ENCODE measurements at places on chromosomes 5 and 9.
A peak's percentile ranks its signal among the peaks of the same experiment; 100 is the strongest.

GRCh38 chr5:81226949-81227348 lies 6.2 kb upstream of the CKMT2 start:
- DNase-seq, result no peak

GRCh38 chr5:125327676-125328075 lies 581.2 kb upstream of the ZNF608 start:
- no peak for DNase-seq

DNA sequence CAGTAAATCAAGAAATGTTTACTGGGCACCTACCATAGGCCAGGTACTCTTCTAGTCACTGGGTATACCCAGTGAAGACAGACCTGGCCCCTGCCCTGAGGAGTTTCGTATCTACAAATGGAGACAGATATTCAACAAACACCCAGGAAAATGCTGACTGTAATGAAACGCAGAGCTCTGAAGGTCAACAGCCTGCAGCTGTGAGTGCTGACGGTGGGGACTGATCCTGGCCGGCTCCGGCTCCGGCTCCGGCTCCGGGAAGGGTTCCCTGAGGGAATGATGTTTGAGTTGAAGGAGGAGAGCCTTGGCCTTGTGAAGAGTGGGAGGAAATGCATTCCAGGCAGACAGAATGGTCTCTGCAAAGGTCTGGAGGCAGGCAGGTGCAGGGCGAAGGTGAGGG lies 23.1 kb downstream of the FGFR4 start:
- DNase-seq, result no peak

GRCh38 chr5:10308844-10309243 lies 1.1 kb upstream of the CMBL start:
- DNase-seq, result no peak

DNA sequence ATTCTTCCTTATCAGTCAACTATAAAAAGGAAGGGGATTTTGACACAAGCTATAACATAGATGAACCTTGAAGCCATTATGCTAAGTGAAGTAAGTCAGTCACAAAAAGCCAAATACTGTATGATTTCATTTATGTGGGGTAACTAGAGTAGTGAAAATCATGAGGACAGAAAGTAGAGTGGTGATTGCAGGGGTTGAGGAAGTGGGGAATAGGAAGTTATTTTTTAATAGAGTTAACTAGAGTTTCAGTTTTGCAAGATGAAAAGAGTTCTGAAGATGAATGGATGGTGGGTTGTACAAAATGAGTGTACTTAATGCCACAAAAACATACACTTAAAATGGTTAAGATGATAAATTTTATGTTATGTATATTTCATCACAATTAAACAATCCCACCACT lies 65.4 kb upstream of the FAM174A start:
- DNase-seq, result no peak

DNA sequence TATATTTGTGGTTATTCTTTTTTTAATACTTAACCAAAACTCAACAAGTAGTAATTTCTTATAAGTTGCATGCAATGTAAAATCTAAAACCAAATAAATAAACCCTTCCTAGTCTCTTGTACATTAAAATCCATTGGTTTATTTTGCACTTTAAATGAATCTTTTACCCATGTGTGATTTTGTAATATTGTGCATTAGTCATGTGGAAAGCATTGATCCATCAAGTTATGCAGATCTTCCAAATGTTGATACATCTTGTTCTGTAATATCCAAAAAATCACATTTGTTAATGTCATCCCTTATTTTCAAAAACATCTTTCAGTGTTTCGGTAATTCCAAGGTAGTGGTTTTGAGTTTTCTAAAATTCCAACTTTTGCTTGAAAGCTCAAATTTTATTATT lies 63.3 kb downstream of the CWC27 start:
- DNase-seq, result no peak

DNA sequence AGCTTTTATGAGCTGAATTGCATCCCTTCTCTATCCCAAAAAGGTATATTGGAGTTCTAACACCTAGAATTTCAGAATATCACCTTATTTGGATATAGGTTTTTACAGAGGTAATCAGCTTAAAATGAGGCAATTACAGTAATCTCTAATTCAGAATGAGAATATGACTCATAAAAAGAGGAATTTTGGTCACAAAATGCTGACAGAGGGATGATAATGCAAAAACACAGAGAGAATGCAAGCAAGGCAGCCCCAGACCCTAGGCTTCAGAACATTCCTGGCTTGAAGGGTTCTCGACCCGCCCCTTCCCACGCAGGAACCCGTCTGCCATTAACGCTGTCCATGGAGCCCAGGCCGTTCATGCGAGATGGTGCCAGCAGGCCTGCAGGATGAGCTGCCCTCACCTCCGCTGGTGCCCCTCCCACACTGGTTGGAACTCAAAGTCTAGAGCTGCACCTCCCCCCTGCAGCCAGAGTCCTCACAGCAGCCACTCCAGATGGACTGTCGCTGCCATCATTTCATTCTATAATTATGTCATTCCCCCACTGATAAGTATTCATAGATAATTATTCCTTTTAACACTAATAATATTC lies 1173.4 kb upstream of the ACO1 start:
- no peak for DNase-seq

GRCh38 chr5:67192719-67193438 lies 3.7 kb downstream of the CD180 start:
- no peak for DNase-seq

DNA sequence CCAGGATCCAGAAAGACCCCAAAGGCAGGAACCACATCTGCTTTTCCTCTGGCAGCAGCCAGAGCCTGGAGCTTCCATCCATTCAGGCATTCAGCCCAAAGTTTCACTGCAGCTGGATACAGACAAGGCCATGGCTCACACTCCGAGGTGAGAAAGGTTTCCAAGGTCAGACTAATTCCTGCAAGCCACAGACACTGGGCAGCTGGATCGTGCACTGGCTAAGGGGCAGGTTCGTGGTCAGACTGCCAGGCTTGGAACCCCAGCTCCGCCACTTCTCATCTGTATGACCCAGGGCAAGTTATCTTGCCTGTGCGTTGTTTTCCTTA lies 36.9 kb downstream of the SPOCK1 start:
- no peak for DNase-seq

DNA sequence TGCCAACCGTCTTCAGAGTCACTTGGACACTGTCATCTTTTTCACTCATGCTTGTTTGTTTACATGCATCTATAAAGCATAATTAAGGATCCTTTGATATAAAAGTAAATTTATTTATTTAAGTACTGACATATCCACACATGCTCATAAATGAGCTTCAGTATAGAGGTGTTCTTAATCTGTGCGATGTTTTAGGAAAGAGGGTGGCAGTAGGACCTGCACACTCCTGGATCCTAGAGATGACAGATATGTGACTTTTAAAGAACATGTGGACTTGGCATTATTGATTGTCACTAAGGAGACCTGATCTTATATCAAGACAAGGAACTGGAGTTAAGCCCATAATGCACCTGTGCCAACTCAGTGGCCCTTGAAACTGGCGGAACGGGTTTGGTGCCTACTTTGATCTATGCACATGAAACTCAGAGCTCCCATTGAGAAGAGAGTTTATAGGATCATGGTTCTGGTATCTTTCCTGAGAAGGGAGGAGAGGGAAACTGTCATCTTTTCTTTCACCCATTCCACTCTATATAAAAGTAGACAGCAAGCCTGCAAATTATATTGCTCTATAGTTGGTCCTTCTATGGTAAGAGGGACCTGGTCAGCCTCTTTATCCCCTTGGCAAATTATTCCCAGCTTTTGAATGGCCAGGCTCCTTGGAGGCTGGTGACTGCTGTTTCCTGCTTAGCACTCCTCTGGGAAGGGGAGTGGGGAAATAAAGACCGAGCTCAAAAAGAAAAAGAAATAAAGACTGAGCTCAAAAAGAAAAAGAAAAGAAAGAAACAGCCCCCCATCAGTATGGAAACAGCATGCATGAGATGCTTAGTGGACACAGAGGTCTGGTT lies 57.8 kb upstream of the LIFR start:
- no peak for DNase-seq

DNA sequence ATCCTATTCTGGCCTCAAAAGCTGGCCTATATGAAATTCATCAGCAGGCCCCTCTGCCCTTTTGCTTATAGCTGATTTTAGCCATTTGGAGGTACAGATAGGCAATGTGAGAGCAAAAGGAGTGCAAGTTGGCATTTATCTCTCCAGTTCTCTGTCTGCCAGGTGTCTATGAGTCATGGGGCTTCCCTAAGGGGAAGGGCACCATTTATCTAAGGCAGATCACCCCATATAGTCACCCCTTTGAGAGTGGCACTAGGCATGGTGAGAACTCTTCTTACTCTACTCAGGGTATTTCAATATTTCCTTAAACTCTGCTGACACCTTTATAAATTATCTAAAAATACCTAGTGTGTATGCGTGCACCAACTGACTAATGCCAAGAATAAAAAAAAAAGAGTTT lies 314.7 kb upstream of the CDH6 start:
- no peak for DNase-seq

GRCh38 chr9:95167998-95168397 lies 149.5 kb downstream of the FANCC start:
- DNase-seq, result peak; percentile 83

- DNase-seq, result no peak
Measured at GRCh38 chr9:21770871-21771560, 31.4 kb upstream of the MTAP start.

- no peak for DNase-seq
Measured at GRCh38 chr5:76942581-76942980, 10.3 kb upstream of the CRHBP start.

- DNase-seq, result no peak
Measured at GRCh38 chr5:178538741-178539229, 51.4 kb downstream of the COL23A1 start.

DNA sequence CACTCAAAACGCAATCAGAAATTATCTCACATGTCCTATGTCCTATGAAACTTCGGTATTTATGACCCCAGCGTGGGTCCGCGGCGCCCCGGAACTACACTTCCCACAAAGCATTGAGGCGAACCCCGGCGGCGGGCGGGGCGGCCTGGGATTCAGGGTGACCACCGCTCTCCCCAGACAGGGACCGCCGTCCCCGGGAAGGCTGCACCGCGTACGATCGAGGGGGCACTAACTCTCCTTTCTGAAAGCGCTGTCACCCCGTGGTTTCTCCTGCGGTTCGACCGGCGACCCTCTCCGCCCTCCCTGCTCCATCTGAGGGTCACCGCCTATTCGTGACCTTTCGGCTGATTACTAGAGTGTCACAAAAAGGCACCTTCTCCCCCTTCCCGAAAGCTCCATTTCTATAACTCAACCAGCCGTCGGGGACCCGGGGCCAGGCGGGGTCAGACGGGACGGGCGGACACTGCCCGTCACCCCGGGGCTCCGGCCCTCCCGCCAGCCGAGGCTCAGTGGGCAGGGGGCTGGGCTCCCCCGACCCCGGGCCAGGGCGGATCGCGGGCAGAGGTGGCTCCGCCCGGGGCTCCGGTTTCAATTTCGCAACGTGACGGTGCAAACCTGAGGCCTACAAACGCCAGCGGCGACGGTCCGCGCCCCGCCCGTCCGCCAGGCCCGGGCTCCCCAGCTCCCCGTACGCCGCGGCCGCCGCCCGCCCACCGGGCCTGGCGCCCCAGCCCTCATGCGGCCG lies 1.3 kb downstream of the ECPAS start:
- DNase-seq, result peak; percentile 24

DNA sequence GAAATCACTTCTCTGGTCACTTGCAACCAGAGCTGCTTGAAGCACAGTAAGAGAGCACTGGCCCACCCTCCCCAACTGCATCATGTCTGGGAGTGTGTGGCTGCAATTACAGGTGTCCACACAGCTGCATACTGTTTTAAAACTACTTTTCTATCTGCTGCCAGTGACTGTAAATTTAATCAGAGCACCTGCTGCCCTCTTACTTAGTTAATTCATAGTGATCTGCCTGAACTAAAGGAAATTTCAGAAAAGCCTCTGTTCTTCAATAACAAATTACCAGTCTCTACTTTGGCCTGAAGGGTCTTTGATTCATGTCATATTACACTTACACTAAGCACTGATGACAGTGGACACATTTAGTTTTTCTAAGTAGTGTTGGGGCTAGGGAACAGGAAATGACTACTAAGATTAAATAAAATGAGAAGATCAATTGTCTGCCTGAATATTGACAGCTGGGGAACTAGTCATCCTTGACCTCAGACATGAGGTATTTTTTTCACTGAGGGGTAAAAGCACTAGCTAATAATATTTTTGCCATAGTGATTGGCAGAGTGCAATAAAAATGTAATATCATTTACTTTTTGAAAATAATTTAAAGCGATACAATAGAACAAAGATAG lies 788.9 kb upstream of the GRAMD2B start:
- no peak for DNase-seq

- DNase-seq, result no peak
Measured at GRCh38 chr9:107710953-107711352, 221.4 kb upstream of the KLF4 start.

- DNase-seq, result peak; percentile 2
Measured at GRCh38 chr5:146213210-146213826, 9.9 kb downstream of the RBM27 start.

- DNase-seq, result peak; percentile 54
Measured at GRCh38 chr9:98998441-98999151, 54.9 kb downstream of the COL15A1 start.

GRCh38 chr5:102589661-102590060 lies 90.9 kb upstream of the SLCO6A1 start:
- DNase-seq, result no peak

DNA sequence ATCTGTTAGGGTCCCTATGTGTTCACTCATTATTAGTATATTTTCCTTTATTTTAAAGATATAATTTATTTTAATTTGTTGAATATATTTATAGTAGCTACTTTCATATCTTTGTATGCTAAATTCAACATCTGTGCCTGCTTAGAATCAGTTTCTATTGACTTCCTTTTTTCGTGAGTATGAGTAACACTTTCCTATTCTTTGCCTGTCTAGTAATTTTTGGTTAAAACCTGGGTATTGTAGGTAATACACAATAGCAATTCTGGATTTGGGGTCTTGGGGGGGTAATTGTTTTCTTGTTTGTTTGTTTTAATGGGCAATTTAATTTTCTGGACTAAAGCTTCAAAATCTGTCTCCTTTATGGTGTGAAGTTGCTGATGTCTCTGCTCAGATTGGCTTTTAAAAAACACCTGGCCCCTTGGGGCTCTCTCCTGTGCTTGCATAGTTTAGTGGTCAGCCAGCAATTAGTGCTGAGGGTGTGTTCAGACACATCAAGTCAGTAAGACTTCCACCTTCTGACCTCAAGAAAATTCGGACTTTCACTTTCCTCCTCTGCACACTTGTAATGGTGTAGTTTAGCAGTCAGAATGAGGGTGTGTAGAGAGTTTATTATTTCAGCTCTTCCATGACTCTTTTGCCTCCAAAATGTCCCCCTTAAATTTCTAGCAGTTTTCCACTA lies 124.4 kb upstream of the MAP1B start:
- no peak for DNase-seq

- no peak for DNase-seq
Measured at GRCh38 chr5:159515197-159515596, 184.9 kb upstream of the IL12B start.

- no peak for DNase-seq
Measured at GRCh38 chr5:39262981-39263380, 43.6 kb upstream of the FYB1 start.

- no peak for DNase-seq
Measured at GRCh38 chr5:53130266-53130665, 20.7 kb upstream of the MOCS2 start.

- DNase-seq, result no peak
Measured at GRCh38 chr5:116842514-116842961, 267.9 kb upstream of the SEMA6A start.

Data from smooth muscle cell of the brain vasculature (primary cell).